ENCODE measurements at places on chromosomes 1 and 21.

GRCh38 chr21:32940079-32941014 lies 85.4 kb upstream of the OLIG2 start:
- DNase-seq, result peak; percentile 42

- no peak for DNase-seq
Observed at GRCh38 chr1:246008363-246008831, 498.7 kb downstream of the SMYD3 start.

DNA sequence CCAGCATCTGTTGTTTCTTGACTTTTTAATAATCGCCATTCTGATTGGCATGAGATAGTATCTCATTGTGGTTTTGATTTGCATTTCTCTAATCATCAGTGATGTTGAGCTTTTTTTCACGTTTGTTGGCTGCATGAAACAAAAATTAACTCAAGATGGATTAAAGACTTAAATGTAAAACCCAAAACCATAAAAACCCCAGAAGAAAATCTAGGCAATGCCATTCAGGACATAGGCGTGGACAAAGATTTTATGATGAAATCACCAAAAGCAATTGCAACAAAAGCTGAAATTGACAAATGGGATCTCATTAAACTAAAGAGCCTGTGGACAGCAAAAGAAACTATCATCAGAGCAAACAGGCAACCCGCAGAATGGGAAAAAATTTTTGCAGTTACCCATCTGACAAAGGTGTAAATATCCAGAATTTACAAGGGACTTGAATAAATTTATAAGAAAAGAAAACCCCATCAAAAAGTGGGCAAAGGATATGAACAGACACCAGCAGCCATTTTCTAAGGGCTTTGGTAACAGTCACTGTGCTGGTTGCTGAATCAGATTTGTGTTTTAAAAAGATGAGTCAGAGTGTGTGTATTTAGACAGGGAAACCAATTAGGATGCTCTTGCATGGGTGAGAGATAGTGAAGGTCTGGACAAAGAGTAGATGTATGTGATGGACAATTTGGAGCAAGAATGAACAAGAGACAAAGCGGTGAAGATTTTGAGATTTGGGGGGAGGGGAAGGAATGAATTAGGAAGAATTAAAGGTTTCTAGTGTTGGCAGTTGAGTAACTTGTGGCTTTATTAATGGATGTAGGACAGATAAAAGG lies 110.7 kb downstream of the RYR2 start:
- DNase-seq, result no peak

- DNase-seq, result no peak
Observed at GRCh38 chr1:65434760-65435159, 14.3 kb downstream of the LEPR start.

- DNase-seq, result peak; percentile 52
Observed at GRCh38 chr1:178682429-178682828, 42.6 kb upstream of the RALGPS2 start.

- DNase-seq, result no peak
Observed at GRCh38 chr1:9573723-9574122, 15.0 kb upstream of the TMEM201 start.

- no peak for DNase-seq
Observed at GRCh38 chr1:54782588-54782987, 18.3 kb upstream of the PARS2 start.

DNA sequence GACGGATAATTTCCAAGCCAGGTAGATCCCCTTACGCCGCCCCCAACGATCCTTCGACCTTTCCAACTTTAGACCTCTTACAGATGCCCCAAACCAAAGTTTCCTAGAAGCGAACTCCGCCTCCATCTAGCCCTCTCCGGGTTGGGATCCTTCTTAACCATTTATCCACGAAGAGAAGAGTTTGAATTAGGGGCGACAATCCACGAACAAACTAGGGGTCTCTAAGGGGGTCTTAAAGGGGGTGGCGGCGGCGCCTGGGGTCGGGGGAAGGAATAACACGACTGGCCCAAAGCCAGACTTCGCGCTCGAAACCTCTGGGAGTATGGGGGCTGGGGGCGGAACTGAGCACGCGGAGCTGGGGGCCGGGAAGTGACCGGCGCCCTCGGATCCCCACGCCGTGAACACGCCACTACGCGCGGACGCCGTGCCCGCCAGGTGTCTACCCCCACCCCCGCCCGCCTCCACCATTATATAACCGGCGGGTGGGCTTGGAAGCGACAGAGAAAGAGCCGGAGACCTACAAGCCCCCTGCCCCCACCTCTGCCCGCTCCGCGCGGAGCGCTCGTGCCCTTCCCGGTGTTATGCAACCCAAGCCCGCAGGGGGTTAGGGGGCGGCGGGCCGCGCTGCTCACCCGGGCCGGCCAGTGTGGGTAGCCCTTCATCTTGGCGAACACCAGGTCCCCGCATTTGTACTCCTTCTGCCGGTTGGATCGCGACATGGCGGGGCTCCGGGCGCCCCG lies 594 bp downstream of the HDGF start:
- DNase-seq, result peak; percentile 26

DNA sequence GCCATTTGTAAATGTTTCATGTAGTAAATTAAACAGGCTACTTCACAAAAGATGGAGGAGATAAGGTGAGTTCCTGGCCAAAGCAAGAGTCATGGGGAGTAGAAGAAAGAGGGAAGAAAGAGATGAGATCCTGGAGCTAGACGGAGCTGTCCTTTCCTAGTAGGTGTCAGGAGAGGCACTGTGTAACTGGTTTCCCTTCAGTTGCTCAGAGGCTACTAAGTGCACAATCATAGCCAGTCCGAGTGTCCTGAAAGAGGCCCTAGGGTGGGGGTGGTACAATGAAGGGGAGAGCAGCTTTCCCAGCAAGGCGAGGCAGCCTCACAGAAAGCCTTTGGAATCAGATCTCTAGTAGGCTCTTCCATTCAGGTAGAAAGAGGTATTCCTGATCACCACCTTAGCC lies 390.9 kb downstream of the KCNH1 start:
- DNase-seq, result no peak

GRCh38 chr1:171716616-171717015 lies 25.2 kb downstream of the VAMP4 start:
- peak; percentile 7 for DNase-seq

GRCh38 chr1:59549903-59550302 lies 253.0 kb downstream of the FGGY start:
- no peak for DNase-seq

- DNase-seq, result no peak
Observed at GRCh38 chr1:9716404-9717192, 65.1 kb downstream of the PIK3CD start.

DNA sequence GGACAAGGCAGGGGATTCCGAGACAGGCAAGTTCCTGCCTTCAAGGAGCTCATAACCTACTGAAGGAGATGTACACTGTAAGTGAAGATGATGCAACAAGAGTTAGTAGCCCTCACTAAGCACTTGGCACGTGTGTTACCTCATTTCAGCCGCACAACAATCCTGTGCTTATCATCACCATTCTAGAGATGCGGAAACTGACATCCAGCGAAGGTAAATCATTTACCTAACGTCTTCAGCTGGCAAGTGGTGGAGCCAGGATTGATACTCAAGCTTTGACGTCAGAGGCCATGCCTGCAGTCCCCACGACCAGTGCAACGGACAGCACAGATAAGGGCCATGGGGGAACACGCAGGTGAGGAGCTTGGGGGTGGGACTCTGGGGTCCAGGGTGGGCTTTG lies 2.9 kb upstream of the UBXN10 start:
- DNase-seq, result no peak

DNA sequence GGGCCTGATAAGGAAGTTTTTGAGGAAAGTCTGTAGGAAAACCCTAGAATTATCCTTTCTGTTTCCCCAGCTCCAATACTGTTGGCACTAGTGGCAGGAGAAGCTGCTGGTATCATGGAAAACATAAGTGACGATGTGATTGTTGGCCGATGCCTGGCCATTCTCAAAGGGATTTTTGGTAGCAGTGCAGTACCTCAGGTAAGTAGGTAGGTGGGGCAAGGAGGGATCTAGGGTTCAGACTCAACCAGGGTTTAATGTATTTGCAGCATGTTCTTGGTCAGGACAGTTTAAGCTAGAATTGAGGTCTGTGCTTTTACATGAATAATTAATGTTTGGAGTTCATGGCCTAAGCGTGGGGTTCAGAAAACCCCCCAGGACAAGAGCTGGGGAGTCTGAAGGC lies 62.1 kb downstream of the KDM1A start:
- no peak for DNase-seq

DNA sequence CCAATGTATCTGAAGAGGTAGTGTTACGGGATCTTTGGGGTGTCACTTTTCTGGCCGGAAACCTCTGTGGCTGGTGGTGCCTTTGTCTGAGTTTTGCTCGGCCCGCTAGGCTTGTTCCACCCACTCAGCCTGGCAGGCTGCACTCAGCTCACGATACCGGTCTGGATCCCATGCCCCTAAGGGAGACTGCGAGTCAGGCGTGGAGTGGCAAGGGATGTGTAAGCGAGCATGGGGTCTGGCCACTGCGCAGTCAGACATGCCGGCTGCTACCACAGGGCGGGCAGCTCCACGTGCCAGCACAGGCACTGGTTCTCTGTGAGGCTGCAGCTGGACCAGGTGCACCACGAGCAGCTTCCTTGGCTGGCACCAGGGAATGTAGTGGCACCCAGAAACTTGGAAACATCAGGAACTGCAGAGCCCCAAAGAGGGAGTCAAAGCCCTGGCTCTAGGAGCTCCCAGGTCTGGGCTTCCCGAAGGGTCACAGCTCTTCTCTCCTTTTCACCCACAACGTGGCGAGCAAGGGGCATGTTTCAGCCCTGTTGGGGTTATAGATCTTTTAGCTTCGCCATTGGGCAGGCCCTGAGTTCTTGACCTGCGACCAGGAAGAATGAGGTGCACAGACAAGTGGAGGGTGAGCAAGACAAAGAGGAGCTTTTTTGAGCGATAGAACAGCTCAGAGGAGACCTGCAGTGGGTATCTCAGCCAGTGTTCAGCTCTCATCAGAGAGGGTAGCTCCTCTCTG lies 23.8 kb upstream of the LRRC8C start:
- DNase-seq, result no peak

DNA sequence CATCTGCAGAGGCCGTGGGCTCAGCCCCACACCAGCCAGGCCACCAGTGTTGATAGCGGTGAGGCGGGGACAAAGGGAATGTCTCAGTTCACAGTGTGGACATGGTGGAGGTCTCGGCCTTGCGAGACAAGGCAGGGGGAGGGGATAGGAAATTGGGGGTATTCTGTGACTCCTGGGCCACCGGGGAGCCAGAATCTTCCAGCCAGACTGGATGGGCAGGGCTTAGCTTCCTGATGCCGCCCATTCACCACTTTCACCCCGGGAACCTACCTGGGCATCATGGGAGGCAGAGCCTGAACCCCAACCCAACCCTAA lies 5.1 kb downstream of the LRRC3 start:
- DNase-seq, result no peak

GRCh38 chr21:44687671-44688070 lies 5.7 kb upstream of the KRTAP12-1 start:
- no peak for DNase-seq

GRCh38 chr1:226708342-226708780 lies 30.7 kb downstream of the ITPKB start:
- peak; percentile 55 for DNase-seq

DNA sequence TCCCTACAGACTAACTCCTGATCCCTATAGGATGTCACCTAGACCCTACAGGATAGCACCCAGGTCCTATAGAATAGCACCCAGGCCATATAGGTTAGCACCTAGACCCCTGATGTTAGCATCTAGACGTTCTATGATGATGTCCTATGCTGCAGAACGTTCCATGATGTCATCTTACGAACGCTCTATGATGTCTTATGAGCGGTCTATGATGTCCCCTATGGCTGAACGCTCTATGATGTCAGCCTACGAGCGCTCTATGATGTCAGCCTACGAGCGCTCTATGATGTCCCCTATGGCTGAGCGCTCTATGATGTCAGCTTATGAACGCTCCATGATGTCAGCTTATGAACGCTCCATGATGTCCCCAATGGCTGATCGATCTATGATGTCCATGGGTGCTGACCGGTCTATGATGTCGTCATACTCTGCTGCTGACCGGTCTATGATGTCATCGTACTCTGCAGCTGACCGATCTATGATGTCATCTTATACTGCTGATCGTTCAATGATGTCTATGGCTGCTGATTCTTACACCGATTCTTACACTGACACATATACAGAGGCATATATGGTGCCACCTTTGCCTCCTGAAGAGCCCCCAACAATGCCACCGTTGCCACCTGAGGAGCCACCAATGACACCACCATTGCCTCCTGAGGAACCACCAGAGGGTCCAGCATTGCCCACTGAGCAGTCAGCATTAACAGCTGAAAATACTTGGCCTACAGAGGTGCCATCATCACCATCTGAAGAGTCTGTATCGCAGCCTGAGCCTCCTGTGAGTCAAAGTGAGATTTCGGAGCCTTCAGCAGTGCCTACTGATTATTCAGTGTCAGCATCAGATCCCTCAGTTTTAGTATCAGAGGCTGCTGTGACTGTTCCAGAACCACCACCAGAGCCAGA lies 9.5 kb downstream of the SON start:
- DNase-seq, result no peak

DNA sequence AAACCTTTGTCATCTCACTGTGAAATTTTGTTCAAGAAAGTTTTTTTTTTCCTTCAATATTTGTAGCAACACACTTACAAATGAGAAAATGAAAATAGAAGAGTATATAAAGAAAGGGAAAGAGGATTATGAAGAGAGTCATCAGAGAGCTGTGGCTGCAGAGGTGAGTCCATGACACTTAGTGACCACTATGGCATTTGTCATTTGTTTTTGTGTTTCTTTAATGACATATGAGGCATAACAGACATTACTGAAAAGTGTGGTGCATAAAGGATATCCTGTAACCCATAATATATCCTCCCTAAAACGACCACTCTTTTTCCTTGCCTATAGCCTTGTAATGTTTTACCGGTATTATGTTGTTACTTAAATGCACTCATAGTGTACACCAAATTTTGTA lies 80.2 kb downstream of the VPS26C start:
- DNase-seq, result no peak
